ENCODE measurements at places on chromosomes 4 and X.

- no peak for DNase-seq
Observed at GRCh38 chr4:30725562-30725961, 5.4 kb downstream of the PCDH7 start.

- no peak for DNase-seq
Observed at GRCh38 chr4:3016961-3017360, 53.6 kb downstream of the GRK4 start.

GRCh38 chr4:173130687-173131086 lies 37.9 kb upstream of the GALNT7 start:
- DNase-seq, result no peak

DNA sequence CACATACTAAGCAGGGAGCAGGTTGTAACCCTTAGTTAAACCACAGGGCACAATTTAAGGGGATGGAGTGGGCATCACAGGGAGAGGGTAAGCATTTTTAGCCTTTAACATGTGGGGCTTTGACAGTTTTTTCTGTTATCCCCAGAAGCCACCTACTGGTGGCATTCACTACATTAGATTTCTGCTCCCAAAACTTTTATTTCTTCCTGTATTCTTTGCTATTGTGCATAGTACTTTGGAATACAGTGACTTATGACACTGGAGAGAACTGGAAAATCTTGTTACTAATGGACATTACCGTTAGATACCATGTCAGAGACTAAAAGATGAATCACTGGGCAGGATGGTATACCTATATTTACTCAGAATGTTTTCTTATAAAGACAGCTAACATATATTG lies 7.3 kb downstream of the TRIM75 start:
- no peak for DNase-seq

- no peak for DNase-seq
Observed at GRCh38 chr4:18689308-18690115, 668.0 kb upstream of the LCORL start.

Data from cortex of kidney (tissue), 1 donor.